ENCODE measurements at places on chromosomes 11 and 22. TPM values are rescaled to one million over a fixed set of nuclear protein-coding genes. Genes with fewer than 3 reads are reported as not detected.

- peak; percentile 63 for DNase-seq
These were observed 666 bp upstream of the OVOL1 start for GRCh38 chr11:65786008-65786785.

DNA sequence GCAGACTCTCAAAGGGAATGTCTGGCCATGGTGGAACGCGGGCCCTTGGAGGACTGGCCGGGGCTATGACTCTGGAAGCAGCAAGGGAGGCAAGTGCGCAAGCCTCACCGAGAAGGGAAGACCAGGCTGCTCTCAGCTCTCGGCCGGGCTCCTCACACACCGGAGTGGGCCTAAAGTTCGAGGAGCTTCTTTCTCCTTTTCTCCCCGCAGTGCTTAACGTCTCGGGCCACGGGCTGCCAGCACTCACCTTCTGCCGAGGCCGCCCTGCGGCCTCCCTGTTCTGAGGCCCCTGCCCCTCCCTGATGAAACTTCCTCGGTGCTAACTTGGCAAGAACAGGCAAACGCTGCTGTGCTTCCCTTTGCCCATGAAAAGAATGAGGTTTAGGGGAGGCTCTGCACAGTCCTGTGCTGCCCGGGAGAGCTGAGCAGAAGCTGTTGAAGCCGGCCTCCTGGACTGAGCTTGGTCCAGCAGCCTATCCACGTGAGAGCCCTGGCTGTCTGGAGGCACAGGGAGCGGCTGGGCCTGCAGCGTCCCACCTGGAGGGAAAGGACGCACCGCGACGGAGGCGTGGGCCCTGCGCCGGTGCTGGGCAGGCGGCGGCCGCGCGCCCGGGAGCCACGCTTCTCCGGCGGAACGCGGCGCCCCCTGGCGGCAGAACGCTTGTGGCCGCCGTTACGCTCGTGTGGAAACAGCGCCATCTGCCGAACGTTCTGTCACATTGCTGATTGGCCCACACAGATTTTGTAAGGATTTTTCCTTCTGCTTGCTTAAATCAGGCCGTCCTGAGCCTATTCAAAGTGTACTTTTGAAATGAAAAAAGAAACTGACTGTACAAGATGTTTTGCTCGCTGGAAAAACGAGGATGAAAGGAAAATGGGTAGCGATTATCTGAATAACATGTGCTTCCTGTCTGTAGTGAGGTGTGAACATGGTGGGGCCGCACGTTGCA lies 65.0 kb upstream of the TMEM45B start:
- DNase-seq: peak; percentile 74

DNA sequence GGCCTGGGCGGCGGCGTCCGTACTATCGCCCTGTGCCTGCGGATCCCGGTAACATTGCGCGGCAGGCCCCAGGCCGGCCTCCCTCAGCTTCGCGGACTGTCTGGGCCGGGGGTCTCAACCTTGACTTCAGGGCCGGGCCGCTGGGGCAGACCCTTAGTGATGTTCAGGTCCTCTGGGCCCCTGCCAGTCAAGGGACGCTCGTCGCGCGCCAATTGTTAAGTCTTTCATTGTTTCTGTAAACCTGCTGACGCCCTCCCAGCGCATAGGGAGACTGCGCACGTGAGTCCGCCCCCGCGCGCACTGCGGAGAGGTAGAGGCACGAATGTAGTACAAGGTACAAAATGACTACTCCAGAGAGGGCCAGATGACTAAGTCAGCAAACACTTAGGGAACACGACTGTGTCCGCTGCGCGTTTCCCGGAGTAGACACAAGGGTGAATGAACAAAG lies 451 bp upstream of the HDHD5 start:
- DNase-seq: peak; percentile 85

DNA sequence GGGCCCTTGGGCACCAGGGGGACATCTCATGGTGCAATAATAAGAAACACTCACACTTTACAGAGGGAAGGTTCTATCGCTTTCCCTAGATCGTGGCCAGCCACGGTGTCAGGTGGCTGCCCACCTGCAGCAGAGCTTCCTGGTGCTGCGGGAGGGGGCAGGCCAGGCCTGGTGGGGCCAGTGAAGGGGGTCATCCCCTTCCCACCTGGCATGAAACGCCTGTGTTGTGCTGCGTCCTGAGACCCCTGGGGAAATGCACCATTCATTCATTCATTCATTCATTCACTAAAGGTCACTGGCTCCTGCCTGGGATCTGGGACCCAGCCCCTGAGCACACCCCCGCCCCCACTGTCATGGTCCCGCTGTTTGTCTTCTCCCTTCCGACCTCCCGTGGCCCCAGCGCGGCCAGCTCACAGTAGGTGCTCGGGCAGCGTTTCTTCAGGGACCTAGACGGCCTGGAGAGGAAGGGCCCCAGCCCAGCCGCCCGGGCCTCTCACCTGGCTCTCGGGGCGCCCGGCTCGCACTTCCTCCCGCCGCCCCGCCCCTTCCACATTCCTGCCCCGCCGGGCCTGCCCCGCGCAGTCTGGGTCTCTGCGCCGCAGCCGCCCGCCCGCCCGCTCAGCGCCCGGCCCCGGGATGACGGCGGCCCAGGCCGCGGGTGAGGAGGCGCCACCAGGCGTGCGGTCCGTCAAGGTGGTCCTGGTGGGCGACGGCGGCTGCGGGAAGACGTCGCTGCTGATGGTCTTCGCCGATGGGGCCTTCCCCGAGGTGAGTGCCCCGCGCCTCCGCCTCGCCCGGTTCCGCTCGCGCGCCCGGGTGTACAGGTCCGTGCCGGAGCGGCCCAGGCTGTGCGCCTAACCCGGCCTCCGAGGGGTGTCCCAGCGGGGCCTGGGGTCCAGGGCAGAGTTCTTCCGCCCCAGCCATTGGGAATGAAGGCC lies at the start of gene RHOD:
Gene RHOD (plus strand): TSS at position 581 of the 938 bp plus-strand sequence. CDS start 56 bp downstream, at position 637.
- DNase-seq: peak; percentile 86

DNA sequence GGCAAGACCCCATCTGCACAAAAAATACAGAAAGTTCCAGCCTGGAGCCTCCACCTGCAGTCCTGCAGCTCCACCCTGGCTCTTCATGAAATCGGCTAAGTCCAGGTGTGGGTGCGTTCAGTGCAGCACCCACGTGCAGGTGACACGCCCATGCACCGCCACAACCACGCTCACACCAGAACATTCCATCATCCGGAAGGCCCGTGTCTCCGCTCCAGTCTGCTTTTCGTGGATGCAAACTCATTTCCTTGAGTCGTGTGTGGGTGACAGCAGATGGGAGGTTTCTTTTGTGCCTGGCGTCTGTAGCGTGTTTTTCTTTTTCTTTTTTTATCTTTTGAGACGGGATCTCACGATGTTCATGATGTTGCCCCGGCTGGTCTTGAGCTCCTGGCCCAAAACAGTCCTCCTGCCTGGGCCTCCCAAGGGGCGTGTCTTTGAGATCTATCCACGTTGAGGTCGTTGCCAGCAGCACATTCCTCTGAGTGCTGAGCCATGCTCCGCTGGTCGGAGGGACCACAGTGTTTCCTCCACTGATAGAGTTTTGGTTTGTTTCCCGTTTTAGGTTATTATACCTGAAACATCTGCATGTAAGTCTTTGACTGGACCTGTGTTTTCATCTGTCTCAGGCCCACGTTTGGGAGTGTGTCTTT lies 7.2 kb downstream of the PTDSS2 start:
- DNase-seq: no peak

DNA sequence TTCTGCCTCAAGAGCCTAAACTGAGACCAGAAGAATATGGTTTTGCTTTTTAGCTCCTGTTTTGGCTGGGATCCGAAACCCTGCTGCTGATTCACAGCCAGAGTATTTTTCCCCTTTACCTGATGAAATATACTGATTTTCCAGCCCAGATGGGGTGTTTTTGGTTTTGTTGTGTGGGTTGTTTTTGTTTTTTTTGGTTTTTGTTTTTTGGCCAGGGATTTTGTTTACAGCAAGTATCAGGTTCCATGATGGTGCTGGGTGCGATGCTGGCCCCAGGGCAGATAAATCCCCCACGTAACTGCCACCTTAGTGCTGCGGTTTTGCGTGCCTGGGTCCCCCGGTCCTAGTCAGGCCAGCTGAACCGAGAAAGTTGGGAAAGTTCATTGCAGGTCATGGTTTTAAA lies 103.7 kb downstream of the ZBTB16 start:
- no peak for DNase-seq

GRCh38 chr11:72243173-72244059 lies 560 bp downstream of the PHOX2A start:
- no peak for DNase-seq

DNA sequence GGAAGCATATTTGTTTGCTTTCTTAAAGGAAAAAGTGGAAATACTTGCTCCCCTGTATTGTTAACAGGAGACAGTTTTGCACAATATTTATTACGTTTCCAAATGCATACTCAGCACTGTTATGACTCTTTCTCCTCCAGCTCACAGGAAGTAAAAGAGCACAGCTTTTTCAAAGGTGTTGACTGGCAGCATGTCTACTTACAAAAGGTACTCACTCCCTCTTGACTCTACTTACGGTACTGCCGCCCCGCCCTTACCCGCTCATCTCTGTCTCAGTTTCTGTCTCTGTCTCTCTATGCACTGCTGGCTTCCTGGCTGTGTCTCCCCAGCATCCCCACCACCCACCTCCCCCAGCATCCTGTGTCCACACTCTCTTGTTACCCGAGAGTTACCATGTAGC lies 32.2 kb upstream of the MYO18B start:
- no peak for DNase-seq

GRCh38 chr11:117657794-117658193 lies 139.2 kb downstream of the DSCAML1 start:
- no peak for DNase-seq

GRCh38 chr11:27357250-27357649 lies 5.8 kb downstream of the CCDC34 start:
- DNase-seq: no peak

- DNase-seq: no peak
These were observed 82.3 kb downstream of the YAP1 start for GRCh38 chr11:102192349-102193066.

DNA sequence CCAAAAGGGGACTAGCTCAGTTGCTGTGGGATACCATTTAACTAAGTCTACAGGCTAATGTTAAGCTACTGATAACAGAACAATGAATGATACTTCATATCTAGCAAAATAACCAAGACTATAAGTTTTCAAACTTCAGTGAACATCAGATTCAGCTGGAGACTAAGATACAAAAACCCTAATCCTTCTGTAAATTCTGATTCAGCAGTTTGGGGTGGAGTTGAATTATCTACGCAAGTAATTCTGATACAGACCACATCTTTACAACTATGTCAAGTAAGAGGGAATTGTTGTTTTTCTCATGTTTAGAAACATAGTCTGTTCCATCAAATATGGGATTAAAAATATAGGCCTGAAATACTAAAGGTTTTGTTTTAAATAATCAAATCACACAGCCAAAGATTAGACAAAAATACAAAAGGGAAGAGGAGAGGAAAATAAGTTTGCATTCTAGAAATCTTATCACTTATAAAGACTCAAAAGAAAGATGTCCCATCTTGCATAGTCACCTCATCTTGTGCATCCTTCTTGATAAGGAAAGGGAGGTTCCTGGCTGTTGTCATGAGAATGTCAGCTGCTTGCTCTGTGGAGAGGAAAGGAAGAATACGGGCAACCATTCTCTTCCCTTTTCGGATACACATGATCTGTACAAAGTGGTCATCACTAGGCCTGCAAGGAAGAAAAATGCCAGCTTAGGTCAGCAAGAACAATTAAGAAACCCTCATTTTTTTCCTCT lies 21.4 kb downstream of the PATL1 start:
- DNase-seq: no peak

The ANKK1 gene
- not detected for total RNA-seq

Data from Peyer's patch (tissue), 4 donors.